ENCODE measurements at places on chromosomes 7 and 10. TPM values are rescaled to one million over a fixed set of nuclear protein-coding genes. Genes with fewer than 3 reads are reported as not detected.

GRCh38 chr10:19169041-19169440 is 120.4 kb downstream of the MALRD1 start:
- no peak for ATAC-seq

TAS2R40 gene
- total RNA-seq = not detected

- no peak for ATAC-seq
Measured at GRCh38 chr10:30862486-30862885, 169.2 kb downstream of the ZNF438 start.

- ATAC-seq = no peak
Measured at GRCh38 chr7:130554481-130554880, 62.6 kb downstream of the MEST start.

WIPF3 gene
- total RNA-seq = 1.2 TPM

GRCh38 chr10:29057822-29058331 is 231.0 kb upstream of the LYZL1 start:
- ATAC-seq = no peak

OPN1SW gene
- not detected for total RNA-seq

FOXP2 gene
- 5.0 TPM for total RNA-seq

CYP26C1 gene
- total RNA-seq = not detected

DNA sequence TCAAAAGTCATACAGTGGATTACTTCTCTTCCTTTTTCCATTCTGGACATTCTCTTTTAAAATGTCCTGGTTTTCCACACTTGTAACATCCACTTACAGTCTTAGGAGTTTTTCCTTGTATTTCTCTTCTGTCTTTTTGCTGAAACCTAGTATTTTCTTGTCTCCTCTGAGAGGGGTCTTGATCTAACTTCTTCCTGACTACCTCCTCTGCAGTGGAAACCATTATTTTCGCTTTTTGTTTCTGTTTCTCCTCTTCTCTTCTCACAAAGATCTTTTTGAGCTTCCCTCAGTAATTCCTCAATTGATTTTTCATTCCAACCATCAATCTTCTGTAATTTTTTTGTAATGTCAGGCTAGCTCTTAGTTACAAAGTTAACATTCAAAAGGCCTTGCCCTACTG is 23.7 kb upstream of the ELOVL3 start:
- ATAC-seq = no peak

DNA sequence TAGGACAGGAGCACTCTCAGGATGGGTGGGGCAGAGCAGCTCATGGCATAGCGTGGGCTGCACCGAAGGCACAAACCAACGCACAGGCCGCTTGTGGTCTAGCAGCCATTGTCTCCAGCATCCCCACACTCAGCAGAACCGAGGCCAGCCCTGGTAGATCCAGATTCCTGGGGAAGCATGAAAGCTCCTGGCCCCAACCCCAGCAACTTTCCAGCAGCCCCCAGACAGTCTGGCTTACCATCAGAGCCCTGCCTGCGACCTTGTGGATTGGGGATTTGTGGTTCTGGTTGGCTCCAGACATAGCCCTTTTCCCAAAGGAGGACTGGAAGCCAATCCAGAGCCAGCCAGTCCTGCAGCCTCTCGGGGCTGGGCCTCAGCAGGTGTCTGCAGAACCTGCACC is 33.8 kb upstream of the MGMT start:
- ATAC-seq = no peak

COL26A1 gene
- total RNA-seq = not detected

PAX2 gene
- not detected for total RNA-seq

GRCh38 chr10:113754125-113754524 is 2.6 kb downstream of the PLEKHS1 start:
- ATAC-seq = no peak

NACAD gene
- total RNA-seq = 0.20 TPM

DNA sequence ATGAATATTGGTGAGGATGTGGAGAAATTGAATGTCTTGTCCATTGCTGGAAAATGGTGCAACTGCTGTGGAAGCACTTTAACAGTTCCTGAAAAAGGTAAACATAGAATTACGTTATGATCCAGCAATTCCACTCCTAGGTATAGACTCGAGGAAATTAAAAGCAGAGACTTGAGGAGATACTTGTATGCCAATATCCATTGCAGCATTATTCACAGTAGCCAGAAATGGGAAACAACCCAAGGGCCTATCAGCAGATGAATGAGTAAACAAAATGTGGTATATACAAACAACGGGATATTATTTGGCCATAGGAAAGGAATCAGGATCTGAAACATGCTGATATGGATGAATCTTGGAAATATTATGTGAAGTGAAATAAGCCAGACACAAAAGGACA is 32.5 kb upstream of the MTURN start:
- ATAC-seq = no peak

All from esophagus mucosa (tissue), 1 donor.